Activated CD4-positive, alpha-beta T cell treated with anti-CD3 and anti-CD28 coated beads, Interleukin-2, amount 50 U/mL, for 4 hours (primary cell): ENCODE measurements at places on chromosomes 2 and 18.
A peak's percentile ranks its signal among the peaks of the same experiment; 100 is the strongest.

DNA sequence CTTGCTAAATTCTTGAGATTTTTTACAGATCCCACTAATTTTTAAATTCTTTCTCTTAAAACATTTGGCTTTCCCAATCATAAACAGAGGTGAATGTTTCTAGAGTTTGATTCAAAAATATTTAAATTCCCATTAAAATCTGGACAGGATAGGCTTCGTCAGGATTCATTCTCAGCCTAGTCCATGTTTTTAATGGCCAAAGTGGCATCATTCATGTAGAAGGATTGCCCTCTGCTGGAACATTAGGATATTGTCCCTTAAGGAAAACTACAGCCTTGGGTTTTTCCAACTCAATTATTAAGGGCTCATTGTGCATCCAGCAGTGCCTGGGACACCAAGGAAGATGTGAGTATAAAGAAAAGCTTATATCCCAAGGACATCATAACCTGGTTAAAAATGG lies 71.7 kb downstream of the TPGS2 start:
- no peak for DNase-seq

- no peak for DNase-seq
Observed at GRCh38 chr18:75261430-75262223, 51.0 kb downstream of the TSHZ1 start.

DNA sequence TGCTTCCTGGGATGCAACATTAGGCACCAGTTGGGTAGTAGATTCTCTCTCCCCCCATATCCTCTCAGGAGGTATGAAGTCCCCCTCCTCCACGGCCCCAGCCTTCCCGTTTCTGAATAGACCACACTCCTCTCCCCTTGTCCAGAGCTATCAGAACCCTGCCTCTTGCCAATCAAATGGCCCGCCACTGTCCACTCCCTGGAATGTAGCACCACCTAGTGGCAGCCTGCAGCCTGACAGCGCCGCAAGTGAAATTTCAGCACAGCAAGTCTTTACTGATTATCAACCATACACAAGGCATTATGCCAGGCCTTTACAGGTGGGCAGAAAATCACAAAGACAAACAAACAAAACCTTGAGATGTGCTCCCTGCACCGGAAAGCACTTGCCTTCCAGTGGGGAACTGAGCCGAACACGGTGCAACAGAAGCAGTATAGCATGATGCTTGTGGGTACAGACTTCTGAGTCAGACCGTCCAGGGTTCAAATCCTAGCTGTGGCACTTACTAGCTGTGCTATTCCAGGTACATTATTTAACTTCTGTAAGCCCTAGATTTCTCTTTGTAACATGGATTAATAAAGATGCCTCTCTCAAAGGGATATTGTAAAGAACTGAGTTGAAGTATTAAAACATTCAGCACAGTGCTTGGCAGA lies 174.0 kb downstream of the SMAD2 start:
- peak; percentile 35 for DNase-seq

- no peak for DNase-seq
Observed at GRCh38 chr2:179524809-179525339, 260.2 kb upstream of the SESTD1 start.

GRCh38 chr2:28649481-28650265 lies 102.0 kb upstream of the PPP1CB start:
- no peak for DNase-seq

- DNase-seq: no peak
Observed at GRCh38 chr2:98012561-98012991, 16.8 kb upstream of the TMEM131 start.

- no peak for DNase-seq
Observed at GRCh38 chr2:234670052-234670451, 173.2 kb upstream of the ARL4C start.

DNA sequence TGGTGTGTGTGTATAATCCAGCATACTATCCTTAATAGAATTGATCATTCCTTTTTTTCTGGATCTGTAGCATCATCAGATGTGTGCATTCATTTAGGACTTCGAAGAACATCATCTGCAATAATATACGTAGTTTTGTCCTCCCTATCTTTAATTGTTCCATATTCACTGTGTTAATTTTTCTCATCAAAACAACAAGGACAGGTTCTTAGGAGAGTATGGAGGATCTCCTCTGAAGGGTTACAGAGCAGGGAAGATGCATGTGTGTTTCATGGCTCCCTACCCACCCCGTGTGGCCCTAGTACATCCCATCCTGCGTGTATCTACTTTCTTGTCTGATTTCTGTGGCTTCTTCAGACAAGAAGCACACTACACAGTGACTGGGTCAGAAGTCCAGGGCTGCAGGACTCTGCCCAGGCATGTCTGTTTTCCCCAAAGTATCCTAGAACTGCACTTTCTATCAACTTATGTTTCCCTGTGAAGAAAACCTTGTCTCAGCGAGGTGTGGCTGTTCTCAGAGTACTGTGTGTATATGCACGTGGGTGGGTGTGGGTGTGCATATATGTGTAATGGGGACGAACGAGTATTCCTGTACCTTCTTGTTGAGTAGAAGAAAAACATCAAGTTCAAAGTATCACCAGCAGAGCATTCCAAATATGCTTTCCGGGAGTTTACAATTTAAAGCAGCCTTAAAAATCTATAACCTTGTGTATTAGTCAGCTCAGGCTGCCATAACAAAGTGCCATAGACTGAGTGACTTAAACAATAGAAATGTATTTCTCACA lies 220.4 kb upstream of the FOSL2 start:
- DNase-seq: no peak

DNA sequence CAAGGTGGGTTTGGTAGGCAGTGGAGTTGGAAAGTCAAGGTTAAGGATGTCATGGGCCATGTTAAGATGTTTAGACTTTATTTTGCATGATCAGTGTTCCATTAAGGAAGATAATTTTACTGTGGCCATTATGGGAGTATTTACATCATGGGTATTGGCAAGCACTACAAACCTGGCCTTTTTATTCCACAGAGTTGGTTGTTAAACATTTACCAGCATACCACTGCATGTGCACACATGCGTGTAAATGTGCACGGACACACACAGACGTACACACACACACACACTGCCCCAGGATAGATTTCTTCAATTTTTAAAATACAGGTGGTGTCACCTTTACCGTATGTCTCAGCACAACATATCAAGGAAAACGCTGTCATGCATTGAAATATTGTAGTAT lies 51.4 kb upstream of the ITGA6 start:
- no peak for DNase-seq

DNA sequence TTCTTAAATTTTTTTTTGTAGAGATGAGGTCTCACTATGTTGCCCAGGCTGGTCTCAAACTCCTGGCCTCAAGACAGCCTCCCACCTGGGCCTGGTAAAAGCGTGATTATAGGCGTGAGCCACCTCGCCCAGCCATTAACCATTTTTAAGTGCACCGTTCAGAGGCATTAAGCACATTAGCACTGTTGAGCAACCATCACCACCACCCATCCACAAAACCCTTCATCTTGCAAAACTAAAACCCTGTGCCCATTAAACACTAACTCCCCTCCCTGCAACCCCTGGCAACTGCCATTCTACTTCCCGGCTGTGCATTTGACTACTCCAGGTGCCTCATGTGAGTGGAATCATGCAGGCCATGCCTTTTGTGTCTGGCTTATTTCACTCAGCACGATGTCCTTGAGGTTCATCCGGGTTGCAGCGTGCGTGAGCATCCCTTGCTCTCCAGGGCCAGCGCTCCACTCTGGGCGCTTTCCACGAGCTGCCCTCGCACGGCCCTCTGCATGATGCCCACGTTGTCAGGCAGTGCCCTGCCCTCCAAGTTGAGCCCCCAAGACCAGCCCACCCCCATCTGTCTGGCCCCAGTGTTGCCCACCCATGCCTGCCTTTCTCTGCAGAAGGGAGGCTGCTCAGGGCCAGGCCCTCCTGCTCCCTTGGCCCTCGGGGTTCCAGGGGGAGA lies 63.0 kb upstream of the GLI2 start:
- DNase-seq: no peak

GRCh38 chr2:63048367-63049171 lies 2.1 kb upstream of the OTX1 start:
- DNase-seq: no peak

- no peak for DNase-seq
Observed at GRCh38 chr2:217973008-217973787, 29.6 kb downstream of the TNS1 start.
